Keratinocyte (primary cell): ENCODE measurements at places on chromosomes 6 and 20.

GRCh38 chr6:149459761-149460160, 25.1 kb downstream of the ZC3H12D start:
- no peak for DNase-seq

- DNase-seq, result no peak
These were observed 963 bp upstream of the RMND1 start for GRCh38 chr6:151452750-151453427.

- no peak for DNase-seq
These were observed 8.4 kb downstream of the VSX1 start for GRCh38 chr20:25073544-25073943.

GRCh38 chr6:20873425-20874190, 339.4 kb downstream of the CDKAL1 start:
- no peak for DNase-seq

- DNase-seq, result no peak
These were observed 359.3 kb upstream of the PLCB4 start for GRCh38 chr20:8709627-8710026.

GRCh38 chr6:169539176-169539897, 162.5 kb downstream of the WDR27 start:
- DNase-seq, result no peak

GRCh38 chr20:38094373-38094891, 60.9 kb downstream of the RPRD1B start:
- no peak for DNase-seq

DNA sequence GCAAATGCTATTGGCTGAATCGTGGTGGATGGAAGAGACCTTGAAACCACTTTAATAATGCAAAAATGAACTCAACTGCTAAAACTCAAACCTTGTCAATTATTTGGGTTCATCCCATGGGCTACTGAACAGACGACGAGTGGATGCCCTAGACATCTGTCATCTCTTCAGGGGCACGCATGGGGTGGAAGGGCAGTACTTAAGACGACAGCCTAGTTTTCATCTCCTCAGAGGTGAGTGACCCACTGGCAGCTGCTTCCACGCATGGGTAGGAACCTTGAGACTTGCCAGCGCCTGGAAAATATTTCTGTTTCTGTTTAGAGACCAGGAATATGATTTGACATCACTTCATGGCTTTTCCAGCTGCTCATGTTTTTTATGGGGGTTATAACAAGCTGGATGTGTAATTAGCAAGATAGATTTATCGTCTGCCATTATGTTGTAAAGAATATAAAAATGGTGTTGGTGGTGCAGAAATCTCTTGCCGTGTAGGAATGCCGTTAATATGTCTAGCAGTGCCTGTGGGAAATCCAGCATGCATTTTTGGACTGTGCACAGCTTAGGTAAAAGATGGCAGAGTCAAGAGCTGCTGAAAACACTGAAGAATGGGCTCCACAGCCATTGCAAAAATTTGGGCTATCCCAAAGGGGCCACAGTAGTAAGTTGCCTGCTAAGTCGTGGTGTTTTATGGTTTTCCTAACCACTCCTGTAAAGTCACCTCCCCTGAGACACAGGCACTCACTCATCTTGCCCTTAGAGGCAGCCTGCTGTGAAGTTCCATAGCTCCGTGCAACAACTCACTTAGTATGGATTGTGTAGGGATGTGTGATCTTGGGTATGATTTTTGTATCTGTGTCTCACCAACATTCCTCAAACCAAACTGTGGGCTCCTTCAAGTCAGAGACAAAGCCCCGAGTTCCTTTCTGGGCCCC, 203.3 kb downstream of the EYA2 start:
- DNase-seq, result no peak

DNA sequence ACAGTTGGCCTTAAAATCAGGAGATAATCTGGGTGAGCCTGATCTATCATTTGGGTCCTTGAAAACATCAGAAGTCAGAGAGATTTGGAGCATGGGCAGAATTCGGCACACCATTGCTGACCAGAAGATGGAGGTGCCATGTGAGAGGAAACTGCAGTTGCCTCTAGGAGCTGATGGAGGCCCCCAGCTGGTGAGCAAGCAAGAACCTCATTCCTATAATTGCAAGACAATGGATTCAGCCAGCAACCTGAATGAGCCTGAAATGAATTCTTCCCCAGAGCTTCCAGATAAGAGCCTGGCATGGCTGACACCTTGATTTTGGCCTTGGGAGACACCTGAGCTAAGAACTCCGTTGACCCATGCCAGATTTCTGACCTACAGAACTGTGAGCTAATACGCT, 76.3 kb upstream of the FYN start:
- DNase-seq, result no peak

GRCh38 chr6:47844881-47845280, 63.0 kb downstream of the OPN5 start:
- no peak for DNase-seq
